ENCODE measurements at places on chromosomes 11 and 22.

- no peak for DNase-seq
Observed at GRCh38 chr22:23684026-23684425, 6.8 kb upstream of the RGL4 start.

GRCh38 chr11:107882095-107882820 lies 23.7 kb upstream of the SLC35F2 start:
- no peak for DNase-seq

DNA sequence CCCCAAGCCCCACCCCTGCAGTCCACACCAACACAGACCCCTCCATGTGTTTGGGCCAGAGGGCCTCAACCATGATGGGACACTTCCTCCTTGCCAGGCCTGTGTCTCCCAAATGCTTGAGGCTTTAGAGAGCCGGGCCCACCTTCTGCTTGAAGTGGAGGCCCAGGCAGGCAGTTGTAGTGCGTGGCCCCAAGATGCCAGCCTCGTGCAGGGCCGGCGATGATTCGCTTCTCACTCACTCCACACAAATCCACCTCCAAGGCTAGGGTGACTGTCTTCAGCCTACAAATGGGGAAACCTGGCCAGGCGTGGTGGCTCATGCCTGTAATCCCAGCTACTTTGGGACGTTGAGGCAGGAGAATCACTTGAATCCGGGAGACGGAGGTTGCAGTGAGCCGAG lies 5.7 kb downstream of the PRR5 start:
- no peak for DNase-seq

DNA sequence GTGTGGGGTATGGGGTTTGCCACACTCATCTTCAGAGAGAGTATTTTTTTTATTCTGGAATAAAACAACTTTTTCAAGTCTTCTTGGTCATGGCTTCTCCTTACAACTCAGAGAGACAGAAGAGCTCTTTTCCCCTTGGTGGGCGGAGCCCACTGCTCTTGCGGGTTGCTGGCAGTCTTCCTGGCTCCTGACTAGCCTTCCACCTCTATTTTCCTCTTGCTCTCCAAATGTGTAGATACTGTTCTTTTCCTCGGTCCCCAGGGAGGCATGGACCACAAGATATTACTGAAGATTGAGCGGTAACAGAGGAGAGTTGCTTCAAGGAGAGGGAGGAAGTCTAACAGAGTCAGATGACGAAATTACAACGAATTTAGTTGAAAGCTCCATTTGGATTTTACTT lies 210.6 kb downstream of the NTM start:
- no peak for DNase-seq

DNA sequence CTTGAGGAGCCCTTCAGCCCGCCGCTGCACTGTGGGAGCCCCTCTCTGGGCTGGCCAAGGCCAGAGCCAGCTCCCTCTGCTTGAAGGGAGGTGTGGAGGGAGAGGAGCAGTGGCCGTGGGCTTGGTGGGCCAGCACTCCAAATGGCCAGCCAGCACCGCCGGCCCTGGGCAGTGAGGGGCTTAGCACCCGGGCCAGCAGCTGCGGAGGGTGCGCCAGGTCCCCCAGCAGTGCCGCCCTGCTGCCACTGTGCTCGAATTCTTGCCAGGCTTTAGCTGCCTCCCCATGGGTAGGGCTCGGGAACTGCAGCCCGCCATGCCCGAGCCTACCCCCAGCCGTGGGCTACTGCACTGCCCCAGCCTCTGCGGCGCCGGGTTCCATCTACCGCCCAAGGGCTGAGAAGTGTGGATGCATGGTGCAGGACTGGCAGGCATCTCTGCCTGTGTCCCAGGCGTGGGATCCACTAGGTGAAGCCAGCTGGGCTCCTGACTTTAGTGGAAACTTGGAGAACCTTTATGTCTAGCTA lies 82.7 kb downstream of the KCNA4 start:
- DNase-seq = no peak

- no peak for DNase-seq
Observed at GRCh38 chr11:1472180-1473005, 14.2 kb downstream of the MOB2 start.

DNA sequence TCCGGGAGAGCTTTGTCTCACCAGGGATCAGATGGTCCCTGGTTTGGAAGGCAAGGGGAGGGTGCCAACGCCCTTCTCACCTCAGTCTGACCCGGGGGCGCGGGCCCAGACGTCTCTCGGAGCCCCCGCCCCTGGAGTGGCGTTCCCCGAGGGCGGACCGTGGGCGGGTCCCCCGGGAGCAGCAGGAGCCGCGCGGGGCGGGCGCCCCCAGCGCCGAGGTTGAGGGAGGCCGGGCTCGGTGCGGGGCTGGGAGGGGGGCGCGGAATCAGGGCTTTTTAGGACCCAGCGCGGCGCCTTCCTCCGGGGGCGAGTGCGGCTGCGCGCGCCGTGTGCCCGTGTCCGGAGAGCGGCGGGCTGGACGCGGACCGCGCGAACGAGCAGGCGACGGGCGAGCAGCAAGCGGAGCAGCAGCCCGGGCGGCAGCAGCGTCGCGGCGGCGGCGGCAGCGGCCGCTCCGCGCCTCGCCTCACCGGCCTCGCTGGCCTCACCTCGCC lies at the start of gene KCNC1:
Gene KCNC1, plus strand, starts transcription at position 364 of the 494 bp plus-strand sequence. CDS start 1,222 bp downstream, outside the sequence.
- DNase-seq = no peak

DNA sequence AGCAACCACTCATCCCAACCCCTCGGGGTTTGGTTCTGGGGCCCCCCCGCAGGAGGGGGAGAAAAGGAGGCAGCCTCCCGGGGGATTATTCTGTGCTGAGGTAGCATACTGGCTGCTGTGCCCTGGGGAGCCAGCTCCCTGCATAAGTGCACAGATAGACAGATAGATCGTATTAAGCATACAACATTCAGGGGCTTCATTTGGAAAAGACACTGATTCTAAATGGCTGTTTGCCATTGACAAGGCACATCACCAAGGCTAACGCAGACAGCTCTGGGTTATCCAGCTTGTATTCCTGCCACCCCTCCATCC lies 547.9 kb downstream of the BUD13 start:
- no peak for DNase-seq

All from stimulated activated CD8-positive, alpha-beta memory T cell treated with anti-CD3 and anti-CD28 coated beads, Interleukin-4, amount 100 ng/mL, for 4 hours (primary cell).